ENCODE measurements at places on chromosomes 12 and 14.

GRCh38 chr12:101671157-101671791 is 26.2 kb upstream of the CHPT1 start:
- no peak for DNase-seq

- no peak for DNase-seq
These were observed 19.4 kb upstream of the LRRC9 start for GRCh38 chr14:59900556-59900955.

DNA sequence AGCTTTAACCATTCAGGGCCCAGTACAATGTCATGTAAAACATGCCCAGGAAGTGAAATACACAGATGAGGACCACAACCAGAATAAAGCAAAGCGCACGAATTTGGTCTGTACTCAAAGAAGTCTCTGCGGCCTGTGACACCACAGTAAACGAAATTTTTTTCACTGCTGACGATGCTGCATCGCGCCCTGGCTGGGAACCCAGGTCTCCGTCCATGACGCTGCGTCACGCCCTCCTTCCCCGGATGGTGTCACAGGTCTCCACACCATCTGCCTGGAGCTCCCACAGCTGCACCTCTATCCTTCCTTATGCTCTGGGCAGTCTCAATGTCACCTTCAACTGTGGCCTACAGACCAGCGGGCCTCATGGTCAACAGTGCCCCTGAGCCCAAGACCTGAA is 17.8 kb downstream of the ANKLE2 start:
- no peak for DNase-seq

DNA sequence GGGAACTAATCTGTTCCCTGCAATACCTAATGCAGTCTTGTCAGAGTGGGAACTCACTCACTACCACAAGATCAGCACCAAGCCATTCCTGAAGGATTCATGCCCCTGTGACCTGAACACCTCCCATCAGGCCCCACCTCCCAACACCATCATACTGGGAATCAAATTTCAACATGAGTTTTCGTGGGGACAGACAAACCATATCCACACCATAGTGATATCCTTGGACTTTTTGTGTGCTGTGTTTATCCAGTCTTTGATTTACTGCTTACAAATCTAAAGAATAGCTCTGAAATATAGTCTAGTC is 243.5 kb downstream of the FBXL14 start:
- no peak for DNase-seq

- no peak for DNase-seq
These were observed 71.9 kb downstream of the DYRK2 start for GRCh38 chr12:67720351-67720856.

- no peak for DNase-seq
These were observed 129.1 kb downstream of the PLXNC1 start for GRCh38 chr12:94277426-94278000.

DNA sequence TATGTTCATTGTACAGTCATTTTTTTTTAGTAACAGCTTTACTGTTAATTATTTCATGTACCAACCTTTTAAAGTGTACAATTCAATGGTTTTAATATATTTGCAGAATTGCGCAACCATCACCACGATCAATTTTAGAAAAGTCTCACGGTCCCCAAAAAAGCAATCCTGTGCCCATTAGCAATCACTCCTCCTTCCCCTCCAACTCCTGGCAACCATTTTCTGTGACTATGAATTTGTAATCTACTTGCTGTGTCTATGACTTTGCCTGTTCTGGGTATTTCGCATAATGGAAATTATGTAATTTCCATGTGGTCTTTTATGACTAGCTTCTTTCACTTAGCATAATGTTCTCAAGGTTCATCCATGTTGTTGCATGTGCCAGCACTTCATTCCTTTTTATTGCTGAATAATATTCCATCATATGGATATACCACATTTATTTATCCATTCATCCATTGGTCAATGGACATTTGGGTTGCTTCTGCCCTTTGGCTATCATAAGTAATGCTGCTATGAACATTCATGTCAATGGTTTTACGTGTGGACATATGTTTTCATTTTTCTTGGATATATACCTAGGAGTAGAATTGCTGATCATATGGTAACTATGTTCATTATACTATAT is 9.9 kb downstream of the KICS2 start:
- no peak for DNase-seq

DNA sequence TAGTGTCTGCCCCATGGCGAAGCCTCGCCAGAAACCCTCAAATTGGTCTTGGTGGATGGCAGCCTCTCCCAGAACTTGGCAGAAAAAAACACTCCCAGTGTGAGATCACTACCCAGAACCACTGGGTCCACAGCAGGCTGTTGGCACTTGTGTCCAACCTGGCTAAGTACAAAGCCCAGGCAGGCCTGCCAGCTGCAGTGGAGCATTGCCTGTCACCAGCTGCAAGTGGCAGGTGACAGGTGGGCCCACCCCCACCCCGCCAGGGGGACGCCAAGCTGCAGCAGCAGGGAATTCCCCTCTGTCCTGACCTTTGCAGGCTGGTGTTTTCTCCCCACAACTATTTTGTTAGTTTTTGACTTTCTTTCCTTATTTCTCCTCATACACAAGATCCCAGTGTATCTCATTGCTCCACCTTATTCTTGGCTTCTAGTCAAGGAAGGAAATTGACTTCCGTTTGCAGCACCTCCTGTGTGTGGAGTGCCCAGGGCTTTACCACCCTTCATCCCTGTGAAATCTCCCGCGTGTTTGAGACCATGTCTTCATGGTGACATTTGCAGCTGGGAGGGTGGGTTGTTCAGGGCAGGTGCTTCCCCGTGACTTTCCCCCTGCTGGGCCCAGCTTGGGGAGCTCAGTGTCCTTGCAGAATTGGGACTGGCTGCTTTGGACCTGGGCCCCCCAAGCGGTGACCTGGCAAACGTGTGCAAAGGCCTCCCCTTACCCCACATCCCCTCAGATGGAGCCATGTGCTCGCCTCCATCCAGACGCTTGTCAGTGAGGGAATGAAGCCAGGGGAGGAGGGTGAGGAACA is 73.8 kb upstream of the RIN3 start:
- no peak for DNase-seq

- no peak for DNase-seq
These were observed 23.6 kb upstream of the NPFF start for GRCh38 chr12:53530920-53531319.

- no peak for DNase-seq
These were observed 176.5 kb downstream of the ZFP36L1 start for GRCh38 chr14:68616221-68616902.

GRCh38 chr12:3755898-3756297 is 3.0 kb upstream of the CRACR2A start:
- no peak for DNase-seq

DNA sequence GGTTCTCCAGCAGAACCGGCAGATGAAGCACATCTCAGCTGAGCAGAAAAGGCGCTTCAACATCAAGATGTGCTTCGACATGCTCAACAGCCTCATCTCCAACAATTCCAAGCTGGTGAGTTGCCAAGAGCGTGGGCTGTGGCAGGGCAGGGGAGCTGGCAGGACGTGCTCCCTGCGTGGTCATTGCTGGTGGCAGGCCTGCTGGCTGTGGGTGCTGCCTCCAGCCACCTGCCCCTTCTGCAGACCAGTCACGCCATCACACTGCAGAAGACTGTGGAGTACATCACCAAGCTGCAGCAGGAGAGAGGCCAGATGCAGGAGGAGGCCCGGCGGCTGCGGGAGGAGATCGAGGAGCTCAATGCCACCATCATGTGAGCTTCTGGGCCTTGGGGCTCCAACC is 35.8 kb downstream of the IL31 start:
- no peak for DNase-seq

DNA sequence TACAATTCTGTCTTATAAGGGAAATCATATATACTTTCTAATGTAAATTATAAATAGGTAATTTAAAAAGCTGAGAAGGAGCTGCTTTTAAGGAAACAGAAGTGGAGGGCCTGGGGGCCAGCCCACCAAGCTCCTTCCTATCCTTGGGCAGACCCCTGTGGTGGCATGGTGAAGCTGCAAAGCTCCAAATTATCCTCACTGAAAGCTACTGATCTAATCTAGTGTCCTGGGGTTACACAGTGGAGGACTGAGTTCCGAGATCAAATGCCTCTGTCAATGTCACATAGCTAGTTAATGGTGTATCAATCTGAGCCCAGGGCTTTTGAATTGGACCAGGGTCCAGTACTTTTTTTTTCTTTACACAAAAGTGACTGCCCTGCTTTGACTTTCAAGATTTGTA is 355.4 kb downstream of the CEP128 start:
- DNase-seq, result no peak

- DNase-seq, result peak; percentile 3
These were observed 13.5 kb downstream of the WNK1 start for GRCh38 chr12:765840-766239.

- DNase-seq, result no peak
These were observed 19.0 kb downstream of the KIF5A start for GRCh38 chr12:57568838-57569237.

DNA sequence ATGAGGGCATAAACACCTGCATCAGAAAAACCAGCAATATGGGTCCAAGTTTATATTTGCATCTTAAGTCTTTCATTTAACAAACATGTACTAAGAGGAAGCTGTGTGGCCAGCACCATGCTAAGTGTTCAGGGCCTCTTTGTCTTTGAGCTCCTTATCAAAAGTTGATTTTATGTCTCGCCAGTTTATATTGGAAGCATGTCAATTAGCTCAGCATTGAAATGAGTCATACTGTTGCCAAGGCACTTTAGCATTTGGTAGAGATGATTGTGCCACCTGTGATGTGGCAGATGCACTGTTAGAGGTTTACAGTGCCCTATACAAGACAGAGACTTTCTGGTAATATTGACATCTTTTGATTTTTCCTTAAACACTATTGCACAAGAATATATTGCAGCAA is 68.5 kb downstream of the BHLHE41 start:
- DNase-seq, result no peak

DNA sequence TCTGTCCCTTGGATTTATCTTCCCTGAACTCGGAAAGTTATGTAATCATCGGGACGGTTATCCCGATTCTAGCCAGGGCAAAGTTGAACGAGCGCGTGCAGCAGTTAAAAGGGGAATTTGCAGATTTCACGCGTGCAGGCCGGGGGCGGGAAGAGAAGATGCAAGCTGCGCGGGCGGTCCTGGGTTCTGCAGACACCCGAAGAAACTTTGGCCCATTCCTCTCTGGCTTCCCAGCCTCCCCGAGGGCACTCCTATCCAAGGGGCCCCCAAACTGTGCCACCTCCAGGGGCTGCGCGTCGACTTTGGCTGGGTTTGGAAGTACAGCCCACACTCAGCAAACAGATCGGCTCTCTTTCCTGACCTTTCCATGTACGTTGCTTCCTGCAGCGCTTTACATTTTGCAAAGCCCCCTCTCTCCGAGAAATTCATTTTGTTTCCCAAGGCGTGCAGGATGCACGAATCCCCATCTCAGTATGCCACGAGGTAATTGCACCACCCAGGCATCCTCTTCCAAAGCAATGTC is 941 bp upstream of the PPP1CC start:
- no peak for DNase-seq

GRCh38 chr12:91681751-91682150 is 463.9 kb downstream of the BTG1 start:
- DNase-seq, result no peak

GRCh38 chr14:77988970-77989369 is 181.2 kb upstream of the NRXN3 start:
- DNase-seq, result no peak

DNA sequence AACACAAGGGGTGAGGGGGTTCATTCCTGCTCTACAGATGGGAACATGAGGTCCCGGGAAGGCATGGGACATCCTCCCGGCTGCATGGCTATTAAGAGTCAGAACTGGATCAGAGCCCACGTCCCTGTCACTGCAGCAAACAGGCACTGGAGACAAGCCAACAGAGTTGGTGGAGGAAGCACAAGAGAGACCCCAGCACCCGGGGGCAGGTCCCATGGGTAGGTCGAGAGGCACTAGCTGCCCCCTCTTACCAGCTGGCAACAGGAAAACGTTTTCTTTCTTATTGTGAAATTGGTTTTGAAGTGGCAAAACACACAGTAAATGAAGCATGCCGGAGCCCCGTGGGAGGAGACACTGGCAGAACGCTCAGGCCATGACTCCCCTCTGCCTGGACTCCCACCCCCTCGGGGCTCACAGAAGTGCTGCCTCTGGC is 43.6 kb downstream of the SYNE3 start:
- no peak for DNase-seq

Measured in hematopoietic multipotent progenitor cell treated with erythropoietin and hydrocortisone succinate and interleukin-3 and kit ligand, for 15 days (in vitro differentiated cells).